ENCODE measurements at places on chromosomes 1 and 21.

- no peak for DNase-seq
These were observed 3.9 kb downstream of the PSMB2 start for GRCh38 chr1:35637401-35637809.

GRCh38 chr1:19799230-19800075, at the start of gene TMCO4:
Gene TMCO4 (minus strand): TSS chr1:19799916. CDS start chr1:19780758, 19,158 bp downstream.
- peak; percentile 77 for DNase-seq

DNA sequence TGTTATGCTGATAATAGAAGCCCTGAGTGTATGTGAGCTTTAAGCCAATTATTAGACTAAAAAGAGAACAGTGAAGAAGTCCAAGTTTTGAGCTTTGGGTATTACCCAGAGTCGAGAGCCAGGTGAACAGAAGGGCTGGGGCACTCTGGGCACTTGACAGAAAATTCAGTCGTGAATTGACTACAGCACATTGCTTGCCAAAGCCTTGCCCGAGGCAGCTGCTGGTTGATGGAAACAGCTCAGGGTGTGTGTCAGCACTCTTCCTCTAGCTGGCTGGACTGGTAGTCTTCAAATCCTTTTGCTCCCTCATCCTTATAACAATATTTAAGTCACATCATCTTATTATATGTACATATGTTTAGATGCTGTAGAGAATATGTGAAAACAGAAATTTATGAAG, 21.3 kb downstream of the PDE4B start:
- DNase-seq: no peak

DNA sequence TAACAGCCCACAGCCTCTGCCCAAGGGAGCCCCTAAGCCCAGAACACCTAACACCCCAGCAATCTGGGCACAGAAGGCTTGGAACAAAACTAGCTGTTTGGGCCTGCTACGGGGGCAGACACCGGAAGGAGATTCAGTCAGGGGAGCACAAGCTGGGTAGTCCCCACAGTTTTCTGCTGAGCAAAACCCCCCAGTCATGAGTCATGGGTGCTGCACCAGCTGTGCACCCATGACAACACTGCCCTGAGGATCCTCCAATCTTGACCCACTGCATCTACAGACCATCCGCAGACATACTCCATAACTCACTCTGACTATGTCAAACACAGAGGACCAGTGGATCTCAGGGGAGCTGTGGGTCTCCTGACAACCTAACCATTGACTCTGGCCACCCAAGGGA, 105.1 kb downstream of the LRIG2 start:
- DNase-seq: no peak

DNA sequence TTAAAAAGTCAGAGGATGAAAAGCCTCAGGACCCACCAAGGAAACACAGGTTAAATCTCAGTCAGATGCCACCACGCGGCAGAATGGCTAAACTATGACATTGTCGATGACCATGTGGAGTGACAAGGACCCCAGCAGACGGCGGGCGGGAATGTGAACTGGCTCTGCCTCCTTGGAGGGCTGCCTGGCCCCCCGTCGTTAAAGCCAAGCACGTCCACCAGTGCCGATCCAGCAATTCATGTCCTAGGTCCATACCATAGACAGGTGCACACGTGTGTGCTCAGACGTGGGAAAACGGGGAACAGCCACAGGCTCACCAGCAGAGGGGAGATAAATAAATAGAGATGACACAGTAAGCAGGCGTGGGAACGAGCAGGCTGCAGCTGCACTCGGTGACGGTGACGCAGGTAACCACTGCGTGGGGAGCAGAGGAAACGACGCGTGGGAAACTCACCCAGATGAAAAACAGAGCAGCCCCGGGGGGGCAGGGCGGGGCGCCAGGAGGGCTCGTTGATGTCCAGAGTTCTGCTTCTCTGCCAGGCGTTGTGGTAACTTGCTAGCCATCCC, 28.3 kb upstream of the PCBP3 start:
- peak; percentile 86 for DNase-seq

DNA sequence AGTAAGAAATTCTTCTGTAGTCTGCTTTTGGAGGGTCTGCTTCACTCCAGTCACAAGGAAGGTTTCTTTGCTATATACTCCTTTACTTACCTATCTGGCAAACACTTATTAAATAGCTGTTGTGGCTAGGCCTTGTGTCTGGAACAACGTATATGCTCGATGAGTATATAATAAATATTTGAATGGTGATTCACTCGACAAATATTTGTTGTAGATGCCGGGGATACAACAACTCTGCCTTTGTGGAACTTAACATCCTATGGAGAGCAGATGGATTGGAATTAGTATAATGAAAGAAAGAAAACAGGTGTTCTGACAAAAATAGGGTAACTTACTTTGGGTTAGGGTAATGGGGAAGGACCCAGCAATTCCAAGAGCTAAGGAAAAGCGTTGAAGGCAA, 31.1 kb downstream of the KPNA6 start:
- DNase-seq: no peak

- no peak for DNase-seq
These were observed 3.6 kb downstream of the NOC2L start for GRCh38 chr1:955474-955873.

GRCh38 chr1:235313262-235313661, 14.7 kb downstream of the ARID4B start:
- no peak for DNase-seq

DNA sequence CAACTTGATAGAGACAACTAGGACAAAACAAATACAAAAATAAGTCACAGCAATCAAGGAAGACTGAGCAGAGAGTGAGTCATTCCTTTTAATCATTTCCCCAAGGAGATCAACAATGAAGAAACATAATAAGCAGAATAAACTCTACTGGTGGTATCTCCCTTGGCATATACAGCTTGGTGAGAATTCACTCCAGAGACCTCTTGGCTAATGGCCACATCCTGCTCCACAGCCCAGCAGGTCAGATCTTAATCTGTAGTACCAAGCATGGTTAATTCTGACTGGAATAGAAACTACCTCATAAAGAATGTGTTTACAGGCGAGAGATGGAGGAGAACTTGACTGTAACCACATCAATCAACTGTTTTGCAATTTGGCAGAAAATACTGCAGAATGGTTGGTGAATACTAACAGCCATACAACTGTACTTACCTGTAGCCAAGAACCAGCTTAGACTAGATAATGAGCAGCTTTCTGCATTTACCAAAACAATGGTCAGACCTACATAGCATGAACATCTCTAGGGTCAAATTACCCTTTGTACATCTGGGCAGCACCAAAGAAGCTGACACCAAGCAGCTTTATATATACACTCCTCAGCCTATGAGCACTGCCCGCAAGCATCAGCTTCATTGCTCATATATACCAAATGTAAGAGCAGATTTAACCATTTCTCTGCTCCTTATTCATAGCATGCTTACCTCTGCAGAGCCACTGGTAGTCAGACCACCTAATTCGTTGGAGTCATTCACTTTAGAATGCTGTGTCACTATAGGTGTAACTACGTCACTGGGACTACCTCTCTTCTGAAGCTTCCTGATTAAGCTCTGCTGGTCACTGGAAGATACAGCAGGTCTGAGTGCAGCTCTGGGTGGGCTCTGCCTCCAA, 51.0 kb downstream of the KIAA0319L start:
- DNase-seq: peak; percentile 55

DNA sequence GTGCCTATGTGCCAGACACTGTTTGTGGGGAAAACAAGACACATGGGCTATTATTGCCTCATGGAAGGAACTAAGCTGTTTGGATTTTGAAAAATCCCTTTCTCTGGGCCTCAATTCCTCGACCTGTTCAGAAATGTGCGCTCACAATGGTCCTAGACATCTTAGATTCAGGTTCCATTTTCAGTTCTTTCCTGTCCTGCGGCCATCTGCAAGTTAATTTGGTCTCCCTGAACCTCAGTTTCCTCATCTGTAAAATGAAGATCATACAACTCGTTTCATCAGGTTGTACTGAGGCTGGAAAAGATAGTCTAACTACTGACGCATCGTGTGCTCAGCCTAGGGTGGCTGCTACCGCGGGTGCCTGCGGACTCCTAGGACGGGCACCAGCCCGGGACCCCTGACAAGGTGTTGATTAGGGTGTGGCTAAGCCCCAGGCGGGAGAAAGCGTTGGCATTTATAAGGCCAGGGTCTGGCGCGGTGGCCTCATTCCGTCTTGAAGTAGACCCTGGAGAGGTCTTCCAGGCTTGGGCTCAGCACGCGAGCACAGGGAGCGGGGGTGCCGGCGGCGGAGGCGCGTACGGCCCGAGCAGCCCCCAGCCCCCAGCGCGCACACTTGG, 493 bp upstream of the ELOA start:
- DNase-seq: no peak
